Kidney (tissue), 22 donors: ENCODE measurements at places on chromosomes 12 and 14. TPM values are rescaled to one million over a fixed set of nuclear protein-coding genes. Genes with fewer than 3 reads are reported as not detected.

DNA sequence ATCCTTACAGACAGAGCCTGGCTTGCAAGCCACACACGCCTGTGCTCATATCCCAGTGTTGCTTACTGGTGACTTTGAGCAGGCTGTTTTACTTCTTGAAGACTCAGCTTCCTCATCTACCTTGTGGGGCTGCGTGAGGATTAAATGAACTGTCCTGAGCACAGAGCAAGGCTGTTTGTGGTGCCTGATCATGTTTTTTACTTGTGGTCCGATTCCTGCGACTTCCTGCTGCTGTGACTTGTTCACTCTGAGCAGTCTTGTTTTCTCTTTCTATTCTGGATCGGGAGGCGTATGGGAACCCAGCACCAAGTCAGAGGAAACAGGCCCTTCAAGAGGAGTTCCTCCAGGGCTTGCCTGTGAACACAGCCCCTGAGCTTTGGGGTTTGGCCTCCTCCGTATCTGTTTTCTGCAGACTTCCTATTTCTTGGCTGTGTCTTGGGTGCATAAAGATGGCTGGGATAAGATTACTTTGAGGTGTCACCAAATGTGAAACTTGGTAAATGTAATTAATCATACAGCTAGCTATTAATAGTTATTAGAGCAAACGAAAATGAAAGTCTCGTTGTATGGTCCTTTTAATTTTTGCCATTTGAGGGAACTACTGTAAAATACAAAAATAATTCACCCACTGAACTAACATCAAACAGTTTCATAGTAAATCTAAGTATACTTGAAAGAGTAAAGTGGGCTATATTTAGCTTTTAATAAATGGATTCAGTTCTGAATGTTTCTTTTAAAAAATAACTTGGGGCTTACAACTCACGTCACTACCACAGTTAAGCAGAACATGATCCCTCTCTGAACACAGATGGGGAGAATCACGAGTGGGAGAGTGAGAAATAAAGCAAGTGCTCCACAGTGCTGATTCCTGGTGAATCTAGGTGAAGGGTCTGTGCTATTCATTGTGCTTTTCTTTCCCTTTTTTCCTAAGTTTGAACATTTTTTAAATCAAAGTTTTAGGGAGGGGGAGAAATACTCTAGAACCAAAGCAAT lies 251.5 kb downstream of the FOXN3 start:
- no peak for DNase-seq

Gene MIPOL1
- 4.4 TPM for polyA plus RNA-seq

- DNase-seq = peak; percentile 88
Measured at GRCh38 chr12:753611-754472, 1.5 kb downstream of the WNK1 start.

- no peak for DNase-seq
Measured at GRCh38 chr12:9135903-9136310, 20.2 kb upstream of the A2M start.

DNA sequence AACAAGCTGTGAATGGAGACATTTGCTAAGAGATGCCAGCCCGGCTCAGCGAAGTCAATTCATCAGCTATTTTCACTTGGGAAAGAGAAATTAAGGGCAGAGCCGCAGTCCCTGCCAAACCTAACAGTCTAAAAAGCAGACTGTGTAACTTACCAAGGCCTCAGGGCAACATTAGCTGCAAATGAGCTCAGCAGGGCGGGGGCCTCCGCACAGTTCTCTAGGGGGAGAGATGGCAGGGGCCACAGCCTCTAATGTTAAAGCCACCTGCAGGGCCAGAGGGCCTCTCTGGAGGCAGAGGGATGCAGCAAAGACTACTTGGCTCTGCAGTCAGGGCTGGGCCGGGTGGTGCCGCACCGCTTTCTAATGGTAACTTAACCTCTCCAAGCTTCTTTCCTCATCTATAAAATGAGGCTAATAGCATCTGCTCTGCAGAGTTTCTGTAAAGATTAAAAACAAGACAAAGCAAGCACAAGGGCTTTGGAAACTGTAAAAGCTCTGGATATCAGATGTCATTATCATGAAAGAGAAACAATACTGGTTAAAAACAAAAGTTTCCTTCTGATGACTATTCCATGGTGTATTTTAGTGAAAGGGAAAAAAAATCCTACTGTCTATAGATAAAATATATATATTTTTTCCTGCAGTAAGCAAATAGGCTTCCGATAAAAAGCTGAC lies 13.4 kb upstream of the GPRC5A start:
- DNase-seq = peak; percentile 29

DNA sequence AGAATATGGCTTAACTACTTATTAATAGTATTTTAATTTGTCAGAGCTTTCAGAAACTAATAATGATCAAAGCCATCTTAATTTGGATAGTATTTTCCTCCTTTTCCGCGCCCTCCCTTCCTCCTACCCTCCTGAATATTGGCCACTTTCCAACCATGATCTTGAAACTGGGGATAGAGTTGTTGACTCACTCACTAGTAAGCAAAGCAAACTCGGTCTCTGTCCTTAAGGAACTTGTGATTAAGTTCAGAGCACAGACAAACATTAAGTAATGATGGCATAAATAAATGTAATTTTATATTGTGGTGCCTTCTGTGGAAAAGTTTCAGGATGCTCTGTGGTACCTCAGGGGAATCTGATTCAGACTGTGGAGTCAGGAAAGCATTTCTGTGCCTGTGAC lies 75.7 kb downstream of the LRRK2 start:
- no peak for DNase-seq

DNA sequence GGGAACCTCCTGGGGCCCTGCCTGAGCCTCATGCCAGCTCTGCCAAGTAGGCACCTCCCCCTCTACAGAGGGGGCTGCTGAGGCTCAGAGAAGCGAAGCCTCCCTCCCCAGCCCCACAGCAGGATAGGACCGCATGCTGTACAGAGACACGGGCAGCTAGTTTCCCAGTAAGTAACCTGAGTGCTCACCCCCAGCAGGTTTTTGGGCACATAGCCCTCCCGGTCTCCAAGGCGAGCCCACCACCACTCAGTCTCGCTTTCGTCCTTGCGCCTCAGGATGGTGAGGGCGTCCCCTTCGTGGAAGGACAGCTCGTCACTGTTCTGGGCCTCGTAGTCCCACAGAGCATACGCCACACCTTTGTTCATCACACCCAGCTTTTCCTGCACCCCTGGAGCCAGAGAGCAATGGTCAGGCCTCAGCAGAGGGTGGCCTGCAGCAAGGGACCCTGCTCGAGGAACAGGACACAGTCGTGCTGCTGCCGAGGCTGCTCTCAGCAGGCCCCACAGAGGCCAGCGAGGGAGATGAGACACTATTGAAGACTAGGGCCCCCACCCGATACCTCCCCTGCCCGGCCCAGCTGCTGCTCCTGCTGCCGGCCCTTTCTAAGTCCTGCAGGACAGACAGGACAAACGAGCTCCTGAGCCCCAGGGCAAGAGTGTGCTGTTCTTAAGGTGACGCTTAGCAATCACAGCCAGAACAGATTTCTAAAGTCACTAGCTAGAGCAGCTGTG lies 20.4 kb downstream of the ZFYVE21 start:
- DNase-seq = no peak
